ENCODE measurements at places on chromosomes 6 and 20. TPM values are rescaled to one million over a fixed set of nuclear protein-coding genes. Genes with fewer than 3 reads are reported as not detected.

HEY2 gene
- 0.32 TPM for total RNA-seq

THBD gene
- not detected for total RNA-seq

GSTA3 gene
- total RNA-seq: not detected

AHCY gene
- 284 TPM for total RNA-seq

KIAA1755 gene
- total RNA-seq: not detected

RRAGD gene
- total RNA-seq: 10.6 TPM

DLGAP4 gene
- 58.6 TPM for total RNA-seq

ADGRB3 gene
- total RNA-seq: 7.7 TPM

GNRH2 gene
- 1.5 TPM for total RNA-seq

- no peak for DNase-seq
Measured at GRCh38 chr6:147434516-147434915, 74.0 kb upstream of the SAMD5 start.

DNA sequence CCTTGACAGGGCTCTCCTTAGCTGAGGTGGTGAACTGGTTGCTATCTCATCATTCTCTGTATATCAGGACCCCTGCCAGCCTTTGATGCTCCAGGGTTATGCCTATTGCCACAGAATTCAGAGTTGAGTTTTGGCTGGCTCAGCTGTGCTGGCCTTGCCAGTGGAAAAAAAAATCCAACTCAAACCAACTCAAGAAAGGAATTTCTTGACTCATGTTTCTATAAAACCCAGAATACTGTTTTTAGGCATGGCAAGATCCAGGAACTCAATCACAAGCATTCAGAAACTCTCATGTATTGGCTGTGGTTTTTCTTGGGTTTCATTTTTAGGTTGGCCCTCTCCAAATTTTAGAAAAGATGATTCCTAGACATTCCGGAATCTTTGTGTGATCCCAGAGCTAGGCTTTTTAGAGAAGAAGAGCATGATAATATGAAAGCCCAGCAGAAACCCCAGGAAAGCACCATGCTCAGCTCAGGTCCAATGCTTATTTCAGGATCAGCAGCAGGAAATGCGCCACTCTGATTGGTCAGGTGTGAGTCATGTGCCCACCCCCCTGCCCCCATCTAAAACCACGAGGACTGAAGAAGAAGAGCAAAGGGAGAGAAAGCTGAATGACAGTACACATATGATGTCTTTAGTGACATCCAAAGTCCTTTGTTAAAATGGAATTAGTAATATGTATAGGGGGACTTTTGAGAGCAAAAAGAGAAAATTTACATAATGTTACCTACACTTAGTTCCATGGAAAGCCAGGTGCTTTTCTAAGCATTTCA is 122.9 kb downstream of the RNF144B start:
- DNase-seq: no peak

DNA sequence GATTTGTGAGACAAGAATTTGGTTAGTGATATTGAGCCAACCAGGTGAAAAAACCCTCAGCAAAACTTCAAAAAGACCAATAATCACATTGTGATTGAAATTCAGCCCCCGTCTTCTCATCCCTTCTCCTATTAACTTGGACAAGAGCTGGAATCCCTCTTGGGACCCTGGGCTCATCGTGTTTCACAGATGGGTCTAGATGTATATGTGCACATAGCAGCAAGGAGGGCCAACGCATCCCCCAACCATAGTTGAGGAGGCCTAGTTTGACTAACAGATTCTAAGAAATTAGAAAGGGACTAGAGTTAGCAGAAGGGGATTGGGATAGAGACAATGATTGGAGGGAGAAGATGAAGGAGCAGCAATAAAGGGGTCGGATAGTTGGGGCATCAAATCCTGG is 19.8 kb upstream of the LRFN2 start:
- no peak for DNase-seq

- no peak for DNase-seq
Measured at GRCh38 chr6:72650081-72650745, 28.3 kb downstream of the KCNQ5 start.

DNA sequence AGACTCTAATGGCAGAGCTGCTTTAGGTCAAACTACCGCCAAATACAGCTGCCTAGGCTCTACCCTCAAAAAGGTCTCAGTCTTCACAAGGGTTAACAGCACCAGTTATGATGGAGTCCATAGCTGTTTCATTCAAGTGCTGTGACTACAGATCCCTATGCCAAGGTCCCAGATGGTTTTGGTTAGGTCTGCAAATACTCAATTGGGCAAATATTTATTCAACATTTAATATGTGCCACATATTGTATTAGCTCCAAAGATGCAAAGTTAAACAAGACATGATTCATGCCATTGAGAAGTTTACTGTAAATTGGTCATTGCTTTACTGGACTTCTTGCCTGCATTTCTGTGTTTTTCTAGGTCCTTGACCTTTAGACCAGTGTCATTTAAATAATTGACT is 55.8 kb upstream of the TFAP2D start:
- no peak for DNase-seq

DNA sequence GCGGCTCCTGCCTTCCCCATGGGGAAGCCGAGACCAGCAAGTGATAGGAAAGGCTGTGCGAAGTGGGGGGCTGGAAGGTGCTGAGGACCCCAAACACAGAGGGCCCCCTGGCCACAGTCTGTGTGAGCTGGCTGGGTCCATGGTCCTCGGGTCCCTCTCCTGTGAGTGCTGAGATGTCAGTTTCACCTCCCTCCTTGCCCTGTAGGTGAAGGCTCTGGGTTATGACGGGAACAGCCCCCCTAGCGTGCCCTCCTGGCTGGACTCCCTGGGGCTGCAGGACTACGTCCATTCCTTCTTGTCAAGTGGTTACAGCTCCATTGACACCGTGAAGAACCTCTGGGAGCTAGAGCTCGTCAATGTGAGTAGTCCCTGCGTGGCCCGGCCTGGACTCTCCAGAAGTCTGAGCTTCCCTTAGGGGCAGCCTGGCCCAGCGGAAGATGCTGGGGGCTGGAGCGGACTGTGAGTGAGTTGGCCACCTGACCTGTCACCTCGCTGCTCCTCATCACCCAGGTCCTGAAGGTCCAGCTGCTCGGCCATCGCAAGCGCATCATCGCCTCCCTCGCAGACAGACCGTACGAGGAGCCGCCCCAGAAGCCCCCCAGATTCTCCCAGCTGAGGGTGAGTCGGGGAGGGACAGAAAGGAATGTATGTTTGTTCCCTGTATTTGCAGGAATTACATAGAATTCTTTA is 61.7 kb downstream of the TCP11 start:
- DNase-seq: no peak

GRCh38 chr6:121732641-121733040 is 297.2 kb downstream of the GJA1 start:
- DNase-seq: no peak

DNA sequence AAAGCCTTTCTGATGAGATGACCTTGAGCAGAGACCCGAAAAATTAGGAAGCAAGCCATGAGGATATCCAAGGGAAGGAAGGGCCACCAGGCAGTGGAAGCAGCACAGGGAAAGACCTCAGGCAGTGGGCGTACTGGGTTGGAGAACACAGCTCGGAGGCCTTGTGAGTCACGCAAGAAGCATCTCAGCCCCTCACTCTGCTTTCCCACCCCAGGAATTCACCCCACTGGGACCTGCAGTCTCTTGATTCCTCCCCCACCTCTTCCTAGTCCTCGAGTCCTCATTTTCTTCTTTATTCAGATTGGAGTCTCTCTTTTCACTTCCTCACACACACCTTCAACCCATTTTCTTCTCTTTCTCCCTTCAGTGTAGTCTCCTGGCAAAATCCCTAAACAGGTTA is 27.0 kb downstream of the RPRD1B start:
- DNase-seq: peak; percentile 15

DNA sequence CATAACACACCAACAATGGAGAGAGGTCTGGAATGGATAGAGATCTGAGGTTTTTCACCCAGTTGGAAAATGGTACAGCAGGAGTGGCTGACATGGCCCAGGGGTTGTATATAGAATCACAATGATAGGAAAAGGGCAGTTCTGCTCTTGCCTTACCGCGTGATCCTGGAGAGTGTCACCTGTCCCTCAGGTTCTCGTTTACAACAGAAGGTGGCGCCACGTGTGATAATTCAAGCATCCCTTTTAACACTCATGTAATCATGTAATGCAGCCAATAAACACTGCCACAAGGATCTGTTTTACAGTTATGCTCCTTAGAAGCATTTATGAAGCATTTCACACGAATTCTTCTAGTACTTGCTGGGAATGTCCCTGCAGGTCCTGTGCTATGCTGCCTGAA is 12.9 kb upstream of the WFDC2 start:
- peak; percentile 49 for DNase-seq

DNA sequence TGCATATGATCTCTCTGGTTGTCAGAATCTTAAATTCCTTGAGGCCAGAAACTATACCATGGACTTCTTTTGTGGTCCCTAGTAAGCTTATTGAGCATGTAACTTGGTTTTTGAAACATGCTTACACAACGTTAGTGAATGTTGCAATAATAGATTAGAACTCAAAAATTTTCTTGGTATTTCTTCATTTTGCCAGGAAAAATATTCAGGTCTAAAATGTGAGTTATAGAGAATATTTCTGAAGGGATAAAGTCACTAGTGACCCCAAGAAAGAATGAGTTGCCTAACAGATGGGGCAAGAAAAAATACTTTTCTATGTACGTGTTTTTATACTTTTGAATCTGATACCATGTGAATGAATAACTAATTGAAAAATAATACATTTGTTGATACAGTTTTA is 195.4 kb downstream of the TFAP2A start:
- DNase-seq: no peak

DNA sequence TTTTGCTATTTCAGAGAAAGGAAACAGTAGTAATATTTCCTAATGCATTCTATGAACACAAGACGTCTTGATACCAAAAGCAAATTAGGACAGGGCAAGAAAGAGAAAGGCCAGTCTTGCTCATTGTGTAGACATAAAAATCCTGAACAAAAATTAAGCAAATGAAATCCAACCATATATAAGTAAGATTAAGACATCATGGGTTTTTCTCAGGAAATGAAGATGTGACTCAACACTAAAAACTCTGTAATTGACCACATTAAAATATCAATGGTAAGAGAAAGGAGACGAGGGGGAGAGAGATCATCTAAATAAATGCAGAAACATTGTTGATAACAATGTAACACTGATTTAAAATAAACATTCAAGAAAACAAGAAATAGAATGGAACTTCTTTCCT is 205.4 kb downstream of the SOD2 start:
- DNase-seq: peak; percentile 40

DNA sequence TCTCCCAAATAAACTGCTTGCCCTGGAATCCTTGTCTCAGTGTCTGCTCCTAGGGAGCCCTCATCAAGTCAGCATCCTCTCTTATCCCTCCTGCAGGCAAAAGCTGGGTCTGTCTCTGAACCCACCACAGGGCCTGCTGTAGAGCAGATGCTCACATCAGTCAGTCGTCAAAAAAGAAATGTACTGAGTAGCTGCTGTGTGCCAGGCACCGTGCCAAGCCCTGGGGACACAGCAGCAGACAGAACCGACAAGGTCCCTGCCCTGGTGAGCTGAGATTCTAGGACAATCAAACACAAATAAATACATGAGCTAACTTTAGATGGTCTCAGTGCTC is 68.5 kb downstream of the EYA2 start:
- DNase-seq: no peak

DNA sequence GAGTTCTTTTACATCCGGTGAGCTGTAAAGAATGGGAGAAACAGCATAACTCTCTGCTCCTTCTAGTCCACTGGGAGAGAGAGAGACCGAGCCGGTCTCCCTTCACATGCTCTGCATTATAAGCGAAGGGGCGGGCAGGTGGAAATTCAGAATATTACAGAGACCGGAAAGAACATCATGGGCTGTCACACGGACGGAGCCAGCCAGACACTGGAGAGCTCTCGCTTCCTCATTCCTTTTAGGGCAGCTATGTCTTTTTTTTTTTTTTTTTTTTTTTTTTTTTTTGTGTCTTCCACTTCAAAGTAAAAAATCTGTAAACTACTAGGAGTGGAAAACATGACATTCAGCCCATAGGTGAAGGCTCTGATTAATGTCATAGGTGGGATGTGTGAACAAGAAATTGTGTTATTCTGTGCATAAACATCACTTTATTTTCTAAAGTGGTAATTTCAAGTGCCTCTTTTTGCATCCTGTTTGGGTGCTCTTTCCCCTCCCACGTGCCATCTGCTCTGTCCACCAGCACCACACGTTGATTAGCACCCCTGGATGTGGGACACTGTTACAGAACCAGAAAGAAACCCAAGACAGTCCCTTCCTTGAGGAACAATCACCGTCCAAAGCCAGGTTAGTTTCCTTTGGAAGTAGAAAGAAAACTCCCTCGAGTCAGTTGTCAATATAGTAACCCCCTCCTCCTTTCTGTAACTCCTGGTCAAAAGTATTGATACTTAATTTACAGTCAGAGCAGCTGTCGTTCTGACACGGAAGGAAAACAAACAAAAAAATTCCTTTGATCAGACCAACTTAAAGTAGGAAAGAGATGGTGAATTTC is at the start of gene TAGAP:
Gene TAGAP (minus strand): TSS at position 93 of the 829 bp plus-strand sequence. CDS start 845 bp downstream, outside the sequence.
- DNase-seq: no peak

GRCh38 chr20:45892049-45892825 is 1.1 kb downstream of the CTSA start:
- peak; percentile 34 for DNase-seq

DNA sequence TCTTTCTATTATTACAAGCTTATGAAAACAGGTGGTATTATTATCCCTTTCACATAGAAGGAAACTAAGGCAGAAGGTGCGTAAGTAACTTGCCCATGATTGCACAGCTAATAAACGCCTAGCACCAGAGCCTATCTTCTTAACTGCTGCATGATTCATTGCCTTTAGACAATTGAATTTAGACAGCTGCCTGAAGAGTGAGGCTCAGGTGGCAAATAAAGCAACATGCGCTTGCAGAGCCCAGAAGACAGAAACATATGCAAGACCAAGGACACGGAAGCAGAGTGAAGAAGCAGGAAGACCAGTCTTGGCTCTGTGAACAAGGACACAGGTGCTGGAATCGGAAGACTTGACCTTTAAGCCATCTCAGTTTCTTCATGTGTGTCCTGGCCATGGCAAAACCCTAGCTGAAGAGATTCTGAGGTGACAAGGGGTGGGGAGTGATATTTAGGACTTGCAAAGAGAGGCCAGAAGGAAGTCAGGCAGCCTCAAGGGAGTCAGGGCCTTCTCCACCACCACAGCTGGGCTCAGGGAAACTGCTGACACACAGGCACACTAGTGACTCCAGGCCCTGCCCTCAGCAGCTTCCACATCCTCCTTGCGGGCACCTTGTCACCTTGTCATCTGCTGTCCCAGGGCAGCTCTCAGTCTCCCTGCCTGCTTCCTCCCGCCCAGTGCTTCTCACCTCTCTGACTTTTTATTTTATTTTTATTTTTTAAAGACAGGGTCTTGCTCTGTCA is 91.7 kb upstream of the SLC22A16 start:
- DNase-seq: no peak

- no peak for DNase-seq
Measured at GRCh38 chr6:122406187-122406586, 6.7 kb downstream of the HSF2 start.

DNA sequence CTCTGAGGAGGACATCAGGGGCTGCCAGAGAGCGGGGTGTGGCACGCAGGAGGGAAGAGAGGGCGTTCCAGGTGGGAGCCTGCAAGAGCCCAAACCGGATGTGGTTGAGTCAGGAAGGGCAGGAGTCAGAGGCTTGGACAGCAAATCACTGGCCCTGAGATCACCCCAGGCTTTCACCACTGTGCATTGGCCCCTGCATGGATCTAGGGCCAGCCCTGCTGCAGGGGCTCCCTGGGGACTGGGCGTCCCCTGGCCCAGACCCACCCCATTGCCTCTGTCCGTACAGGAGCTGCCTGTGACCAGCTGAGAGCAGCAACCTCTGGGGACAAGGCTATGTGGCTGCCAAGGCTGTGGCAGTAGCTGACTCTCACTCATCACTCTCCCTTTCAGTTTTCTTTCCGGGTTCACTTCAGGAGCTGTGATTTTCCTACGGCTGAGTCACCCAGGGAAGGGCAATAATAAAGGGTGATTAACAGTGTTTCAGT is 33.9 kb downstream of the KCNK17 start:
- DNase-seq: no peak

GRCh38 chr20:57055345-57055744 is 211.1 kb downstream of the BMP7 start:
- DNase-seq: no peak
